Liver (tissue), 10 donors: ENCODE measurements at places on chromosomes 6 and 20.

GRCh38 chr6:71537717-71538116, 249.1 kb downstream of the OGFRL1 start:
- H3K27ac ChIP-seq, result no peak overlapping the region
- no peaks in the 10 kb centered on the region for H3K36me3 ChIP-seq
- no peaks in the 10 kb centered on the region for H3K27me3 ChIP-seq
- DNase-seq, result no peak
- no peaks in the 10 kb centered on the region for H3K4me1 ChIP-seq

- no peaks in the 10 kb centered on the region for H3K36me3 ChIP-seq
- no peak overlapping the region for H3K27ac ChIP-seq
- no peaks in the 10 kb centered on the region for H3K4me1 ChIP-seq
- no peak for DNase-seq
These were observed 410.4 kb downstream of the LMBRD1 start for GRCh38 chr6:69386426-69386825.

DNA sequence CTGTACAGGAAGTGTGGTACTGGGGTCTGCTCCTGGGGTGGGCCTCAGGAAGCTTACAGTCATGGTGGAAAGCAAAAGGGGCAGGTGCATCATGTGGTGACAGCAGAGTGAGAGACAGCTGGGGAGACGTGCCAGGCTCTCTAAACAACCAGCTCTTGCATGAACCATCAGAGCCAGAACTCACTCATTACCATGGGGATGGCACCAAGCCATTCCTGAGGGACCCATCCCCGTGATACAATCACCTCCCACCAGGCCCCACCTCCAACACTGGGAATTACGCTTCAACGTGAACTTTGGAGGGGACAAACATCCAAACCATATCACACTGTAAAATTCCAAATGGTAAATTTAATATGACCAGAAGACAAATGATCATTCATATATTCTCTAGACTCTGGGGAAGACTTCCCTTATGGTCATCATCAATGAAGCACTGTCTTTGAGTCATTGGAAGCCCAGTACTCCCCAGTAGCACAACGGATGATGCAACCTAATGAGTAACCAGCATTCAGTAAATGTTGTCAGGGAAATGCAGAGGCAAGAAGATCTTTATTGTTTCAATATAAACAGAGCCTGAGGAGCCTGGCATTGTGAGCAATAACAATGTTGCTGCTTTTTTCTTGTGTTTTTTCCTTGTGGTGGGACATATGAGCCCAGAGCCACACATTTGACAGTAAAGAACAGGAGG, 48.2 kb upstream of the RALY start:
- H3K4me1 ChIP-seq, result no peaks in the 10 kb centered on the region
- H3K36me3 ChIP-seq, result no peaks in the 10 kb centered on the region
- no peak overlapping the region for H3K4me3 ChIP-seq
- no peak overlapping the region for H3K27ac ChIP-seq
- H3K27me3 ChIP-seq, result no peaks in the 10 kb centered on the region

DNA sequence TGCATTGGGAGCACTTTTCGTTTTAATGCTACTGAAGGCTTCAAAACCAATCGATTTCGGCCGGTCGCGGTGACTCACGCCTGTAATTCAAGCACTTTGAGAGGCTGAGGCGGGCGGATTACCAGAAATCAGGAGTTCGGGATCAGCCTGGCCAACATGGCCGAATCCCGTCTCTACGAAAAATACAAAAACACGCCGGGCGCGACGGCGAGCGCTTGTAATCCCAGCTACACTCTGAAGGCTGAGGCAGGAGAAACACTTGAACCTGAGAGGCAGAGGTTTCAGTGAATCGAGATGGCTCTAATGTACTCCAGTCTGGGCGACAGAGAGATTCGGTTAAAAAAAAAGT, 58.4 kb downstream of the TRIM38 start:
- no peaks in the 10 kb centered on the region for H3K36me3 ChIP-seq
- H3K4me1 ChIP-seq, result peaks cover 9% of the 10 kb centered on the region
- H3K27ac ChIP-seq, result peak overlapping the region; percentile 98
- H3K4me3 ChIP-seq, result peak overlapping the region; percentile 70
- no peaks in the 10 kb centered on the region for H3K27me3 ChIP-seq

DNA sequence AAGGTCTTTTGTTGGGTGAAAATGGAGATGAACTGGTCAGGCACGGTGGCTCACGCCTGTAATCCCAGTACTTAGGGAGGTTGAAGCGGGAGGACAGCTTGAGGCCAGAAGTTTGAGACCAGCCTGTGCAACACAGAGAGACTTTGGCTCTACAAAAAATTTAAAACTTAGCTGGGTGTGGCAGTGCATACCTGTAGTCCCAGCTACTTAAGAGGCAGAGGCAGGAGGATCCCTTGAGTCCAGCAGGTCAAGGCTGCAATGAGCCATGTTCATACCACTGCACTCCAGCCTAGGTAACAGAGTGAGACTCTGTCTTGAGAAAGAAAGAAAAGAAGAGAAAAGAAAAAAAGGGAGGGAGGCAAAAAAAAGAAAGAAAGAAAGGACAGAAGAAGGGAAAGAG, 90.9 kb upstream of the NFATC2 start:
- no peak overlapping the region for H3K27ac ChIP-seq
- peaks cover 2% of the 10 kb centered on the region for H3K4me1 ChIP-seq
- no peak for DNase-seq
- H3K27me3 ChIP-seq, result no peaks in the 10 kb centered on the region
- H3K36me3 ChIP-seq, result no peaks in the 10 kb centered on the region
- no peak overlapping the region for H3K4me3 ChIP-seq

- H3K4me1 ChIP-seq, result peaks cover 7% of the 10 kb centered on the region
- DNase-seq, result no peak
- H3K4me3 ChIP-seq, result no peak overlapping the region
- no peaks in the 10 kb centered on the region for H3K36me3 ChIP-seq
- H3K27ac ChIP-seq, result no peak overlapping the region
These were observed 34.7 kb upstream of the IRF4 start for GRCh38 chr6:356828-357251.

GRCh38 chr6:11953641-11954040, 58.5 kb upstream of the HIVEP1 start:
- no peak overlapping the region for H3K4me3 ChIP-seq
- no peak for DNase-seq
- no peaks in the 10 kb centered on the region for H3K27me3 ChIP-seq
- H3K36me3 ChIP-seq, result no peaks in the 10 kb centered on the region
- no peak overlapping the region for H3K27ac ChIP-seq

DNA sequence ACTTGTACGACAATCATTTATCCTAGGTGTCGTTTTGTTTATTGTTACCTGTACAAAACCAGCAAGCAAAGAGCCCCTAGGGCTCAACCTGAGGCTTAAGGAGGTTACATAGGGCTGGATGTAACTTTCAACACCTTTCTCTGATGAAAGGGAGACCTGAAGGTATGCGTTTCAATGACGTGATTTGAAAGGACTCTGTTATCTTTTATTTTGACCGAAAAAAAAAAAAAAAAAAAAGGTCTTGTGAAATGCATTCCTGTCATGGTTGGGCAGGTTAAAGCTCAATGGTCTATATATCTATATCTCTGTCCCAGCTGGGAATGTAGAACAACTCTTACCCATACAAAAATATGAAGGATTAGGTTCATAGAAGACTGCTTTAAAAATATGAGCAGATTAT, 78.7 kb upstream of the SASH1 start:
- no peak overlapping the region for H3K4me3 ChIP-seq
- no peak for DNase-seq
- H3K27me3 ChIP-seq, result no peaks in the 10 kb centered on the region

DNA sequence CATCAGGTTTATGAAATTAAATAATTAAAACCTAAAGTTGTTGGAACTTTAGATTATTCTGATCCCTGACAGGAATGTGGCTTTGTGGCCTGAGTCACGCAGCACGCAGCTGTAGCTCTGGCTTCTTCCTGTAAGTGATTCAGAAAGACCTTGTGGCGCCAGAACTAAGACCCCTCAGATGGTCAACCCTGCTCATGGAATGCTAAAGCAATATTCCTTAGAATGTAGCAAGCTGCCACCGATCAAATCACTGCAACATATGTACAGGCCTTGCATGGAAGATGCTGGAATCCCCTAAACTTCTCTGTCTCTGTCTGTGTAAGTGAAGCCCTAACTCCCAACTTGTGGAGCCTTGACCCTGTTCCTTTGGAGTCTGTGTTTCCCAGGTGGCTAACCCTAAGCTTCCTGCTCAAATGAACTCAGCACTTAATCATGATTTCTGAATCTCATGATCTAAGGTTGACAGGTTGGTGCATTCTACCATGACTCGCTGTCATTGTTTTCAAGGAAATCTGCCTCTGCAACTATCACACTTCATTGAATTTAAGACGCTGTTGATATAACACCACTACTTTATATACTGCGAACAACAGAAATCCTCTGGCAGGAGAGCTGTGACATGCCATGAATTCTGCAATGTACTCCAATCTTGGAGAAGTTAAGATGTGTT, 111.2 kb upstream of the CST7 start:
- H3K36me3 ChIP-seq, result no peaks in the 10 kb centered on the region
- no peak for DNase-seq
- H3K4me1 ChIP-seq, result no peaks in the 10 kb centered on the region
- no peak overlapping the region for H3K27ac ChIP-seq
- no peak overlapping the region for H3K4me3 ChIP-seq
- H3K27me3 ChIP-seq, result no peaks in the 10 kb centered on the region

- no peak overlapping the region for H3K27ac ChIP-seq
- H3K4me1 ChIP-seq, result no peaks in the 10 kb centered on the region
- DNase-seq, result no peak
- H3K4me3 ChIP-seq, result no peak overlapping the region
These were observed 219.0 kb downstream of the CDC5L start for GRCh38 chr6:44606504-44606903.

DNA sequence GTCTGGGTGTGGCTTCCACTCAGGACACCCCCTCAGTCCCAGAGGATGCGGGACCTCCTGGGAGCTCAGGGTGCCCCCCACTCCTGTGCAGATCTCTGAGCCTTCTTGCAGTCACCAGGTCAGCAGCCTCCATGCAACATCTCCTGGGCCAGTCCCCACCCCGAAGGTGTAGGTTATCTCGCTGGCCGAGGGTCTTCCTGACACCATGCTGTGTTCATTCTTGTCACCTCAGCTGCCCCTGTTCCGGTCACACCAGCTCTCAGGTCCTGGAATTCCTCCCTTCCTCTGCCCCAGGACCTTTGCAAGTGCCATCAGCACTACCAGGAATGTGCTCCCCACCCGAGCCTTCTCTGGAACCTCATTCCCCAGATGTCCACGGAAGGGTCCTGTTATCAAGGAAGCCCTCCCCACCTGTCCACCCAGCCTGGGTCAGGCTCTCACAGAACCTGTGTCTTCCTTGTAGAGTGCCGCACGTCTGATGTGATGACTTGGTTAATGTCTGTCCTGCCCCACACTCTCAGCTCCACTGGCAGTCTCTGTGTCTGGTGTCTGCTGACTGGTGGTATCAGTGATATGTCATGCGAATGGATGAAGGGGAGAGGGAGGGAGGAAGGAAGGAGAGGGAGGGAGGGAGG, 329.6 kb downstream of the TAF4 start:
- DNase-seq, result no peak
- no peaks in the 10 kb centered on the region for H3K36me3 ChIP-seq
- no peaks in the 10 kb centered on the region for H3K4me1 ChIP-seq
- no peak overlapping the region for H3K27ac ChIP-seq
- no peaks in the 10 kb centered on the region for H3K27me3 ChIP-seq

- peaks cover 2% of the 10 kb centered on the region for H3K4me1 ChIP-seq
- no peak overlapping the region for H3K27ac ChIP-seq
- H3K27me3 ChIP-seq, result no peaks in the 10 kb centered on the region
- no peak for DNase-seq
- no peak overlapping the region for H3K4me3 ChIP-seq
These were observed 54.4 kb upstream of the CEP85L start for GRCh38 chr6:118705544-118706491.

GRCh38 chr6:42505385-42505718, 53.6 kb upstream of the TRERF1 start:
- no peaks in the 10 kb centered on the region for H3K4me1 ChIP-seq
- H3K36me3 ChIP-seq, result no peaks in the 10 kb centered on the region
- H3K27ac ChIP-seq, result no peak overlapping the region

- H3K4me1 ChIP-seq, result peaks cover 11% of the 10 kb centered on the region
- no peak for DNase-seq
- H3K36me3 ChIP-seq, result no peaks in the 10 kb centered on the region
These were observed at the start of gene ADIG for GRCh38 chr20:38581013-38581412. ADIG (plus strand) TSS chr20:38581197; CDS start chr20:38581251, 54 bp downstream.

DNA sequence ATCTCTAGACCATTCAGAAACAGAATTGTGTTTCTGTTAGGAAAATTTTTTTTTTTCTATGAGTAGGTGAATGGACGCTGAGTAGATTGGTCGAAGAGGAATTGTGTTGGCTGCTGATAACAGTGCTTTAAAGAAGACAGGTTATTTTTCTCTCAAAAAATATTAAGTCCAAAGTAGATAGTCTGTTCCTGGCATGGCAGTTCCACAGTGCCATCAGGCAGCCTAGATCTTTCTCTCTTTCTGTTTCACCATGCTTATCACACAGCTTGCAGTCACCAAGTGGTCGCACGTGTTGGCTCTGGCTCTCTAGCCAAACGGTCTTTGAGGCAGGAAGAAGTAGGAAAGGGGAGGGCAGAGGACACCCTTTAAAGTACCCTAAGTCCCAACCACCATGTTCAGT, 22.4 kb upstream of the SERINC3 start:
- H3K27me3 ChIP-seq, result no peaks in the 10 kb centered on the region
- no peak overlapping the region for H3K27ac ChIP-seq
- peaks cover 2% of the 10 kb centered on the region for H3K4me1 ChIP-seq
- no peak for DNase-seq

DNA sequence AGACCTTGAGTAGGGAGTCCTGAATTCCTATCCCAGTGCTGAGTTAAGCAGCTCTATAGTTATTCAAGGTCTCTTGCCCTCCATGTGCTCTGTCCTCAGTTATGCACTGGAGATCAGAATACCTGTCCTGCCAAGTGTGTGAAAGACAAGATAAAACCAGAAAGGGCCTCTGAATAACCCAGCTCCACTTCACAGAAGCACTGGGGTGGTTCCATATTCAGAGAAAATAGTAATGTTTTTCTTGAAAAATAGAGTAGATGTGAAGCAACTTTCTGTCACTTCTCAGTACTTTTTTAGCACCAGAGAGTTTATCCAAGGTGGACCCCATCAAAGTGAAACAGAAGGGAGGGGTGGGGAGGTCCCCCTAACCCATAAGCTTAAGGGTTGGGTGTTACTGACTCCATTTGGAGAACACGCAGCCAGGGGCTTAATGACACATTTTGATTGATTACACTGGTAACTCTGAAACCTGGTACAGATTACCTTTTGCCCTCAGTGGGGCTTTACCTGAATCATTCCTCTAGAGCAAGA, 509.8 kb upstream of the JARID2 start:
- no peak overlapping the region for H3K4me3 ChIP-seq
- H3K4me1 ChIP-seq, result no peaks in the 10 kb centered on the region
- no peak for DNase-seq
- H3K27me3 ChIP-seq, result no peaks in the 10 kb centered on the region
- H3K27ac ChIP-seq, result no peak overlapping the region

DNA sequence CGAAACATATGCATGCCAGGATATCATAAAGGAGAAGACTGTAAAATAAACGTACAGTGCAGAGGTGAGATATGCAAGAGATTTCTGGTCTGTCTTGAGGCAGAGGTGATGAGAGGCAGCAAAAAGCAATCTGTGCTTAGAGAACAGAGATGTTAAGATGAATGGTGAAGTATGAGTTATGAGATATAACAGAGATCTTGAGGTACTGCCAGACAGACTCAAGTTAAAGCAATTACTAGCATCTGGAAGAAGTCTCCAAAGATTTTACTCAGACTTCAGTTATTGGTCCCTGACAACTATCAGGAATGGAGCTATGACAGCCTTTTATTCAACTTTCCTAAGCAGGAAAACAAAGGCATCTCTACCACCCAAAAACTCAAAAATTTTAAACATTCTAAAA, 122.8 kb upstream of the DST start:
- no peaks in the 10 kb centered on the region for H3K27me3 ChIP-seq
- H3K27ac ChIP-seq, result no peak overlapping the region
- DNase-seq, result no peak
- no peaks in the 10 kb centered on the region for H3K36me3 ChIP-seq

- no peak for DNase-seq
- no peaks in the 10 kb centered on the region for H3K36me3 ChIP-seq
- H3K27ac ChIP-seq, result no peak overlapping the region
- no peaks in the 10 kb centered on the region for H3K4me1 ChIP-seq
These were observed 91.3 kb downstream of the VEGFA start for GRCh38 chr6:43861212-43861894.
